ENCODE measurements at places on chromosomes 4 and X.

GRCh38 chr4:21191317-21191716 is 491.1 kb downstream of the PACRGL start:
- DNase-seq = no peak

DNA sequence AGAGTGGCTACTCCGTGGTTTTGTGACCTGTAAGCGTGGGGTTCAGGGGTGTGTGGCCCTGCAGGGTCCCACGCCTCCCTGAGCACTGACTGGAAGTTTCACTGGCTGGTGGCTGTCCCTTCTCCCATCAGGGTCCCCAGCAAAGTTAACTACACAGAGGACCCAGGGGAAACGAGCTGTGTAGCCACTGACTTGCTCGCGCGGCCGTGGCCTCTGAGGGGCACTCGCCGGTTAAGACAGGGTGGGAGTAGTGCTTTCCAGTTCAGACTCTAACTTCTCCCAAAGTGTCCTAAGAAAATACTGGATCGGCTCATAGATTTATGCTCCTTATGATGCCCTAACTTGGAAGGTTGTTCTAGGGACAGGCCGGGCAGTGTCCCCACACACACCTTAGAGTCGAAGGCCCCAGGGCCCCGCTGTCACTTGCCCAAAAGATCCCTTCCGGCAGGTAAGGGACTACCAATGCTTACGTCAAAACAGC is 28.2 kb downstream of the NELFA start:
- DNase-seq = no peak

DNA sequence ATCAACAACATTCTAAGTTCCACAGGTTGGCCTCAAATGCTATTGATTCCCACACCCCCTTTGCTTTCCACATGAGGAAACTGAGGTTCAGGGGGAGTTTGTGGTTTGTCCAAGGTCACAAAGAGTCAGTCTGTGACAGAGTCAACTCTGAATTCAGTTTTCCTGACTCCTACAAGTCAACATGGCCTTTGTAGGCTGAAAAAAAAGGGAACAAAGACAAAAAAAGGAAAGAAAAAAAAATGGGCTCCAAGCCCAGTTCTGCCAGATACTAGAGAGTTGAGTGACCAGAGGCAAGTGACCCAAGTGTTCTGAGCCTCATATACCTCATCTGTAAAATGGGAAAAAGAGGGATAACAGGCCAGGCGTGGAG is 16.5 kb upstream of the PIM2 start:
- DNase-seq = no peak

- DNase-seq = no peak
These were observed 297.9 kb upstream of the FAT4 start for GRCh38 chr4:125016892-125017299.

GRCh38 chr4:137599734-137600133 is 67.4 kb upstream of the PCDH18 start:
- DNase-seq = no peak

- DNase-seq = no peak
These were observed 41.6 kb upstream of the UGT2B7 start for GRCh38 chr4:69054578-69055200.

All from stimulated activated CD4-positive, alpha-beta T cell treated with anti-CD3 and anti-CD28 coated beads, Interleukin-12 subunit alpha, Interleukin-12 subunit beta, amount 100 ng/mL, for 24 hours (primary cell).